HAP-1 (cell line): ENCODE measurements at places on chromosomes 13 and 19.
A peak's percentile ranks its signal among the peaks of the same experiment; 100 is the strongest.

- DNase-seq: no peak
Observed at GRCh38 chr13:97339988-97340749, 93.8 kb upstream of the RAP2A start.

DNA sequence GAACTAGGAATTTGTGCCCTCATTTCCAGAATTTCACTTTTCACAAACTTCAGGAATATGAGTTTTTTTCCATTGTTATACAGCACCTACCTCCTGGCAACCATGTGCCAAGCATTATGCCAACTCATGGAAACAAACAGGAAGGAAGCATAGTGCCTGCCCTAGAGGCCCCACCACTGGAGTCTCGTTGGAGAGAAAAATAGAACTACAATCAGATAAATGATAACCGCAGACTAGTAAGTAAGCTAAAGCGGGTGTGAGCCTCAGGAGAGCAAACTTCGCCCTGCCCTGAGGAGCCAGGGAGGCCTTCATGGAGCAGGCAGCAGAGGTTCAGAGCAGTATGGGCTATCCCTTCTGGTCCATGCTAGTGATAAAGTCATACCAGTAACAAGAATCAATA is 75.9 kb downstream of the FRY start:
- no peak for DNase-seq

GRCh38 chr13:97659602-97660001 is 225.6 kb downstream of the RAP2A start:
- no peak for DNase-seq

GRCh38 chr19:48975947-48976847 is 11.1 kb downstream of the FTL start:
- peak; percentile 40 for DNase-seq

- DNase-seq: no peak
Observed at GRCh38 chr13:113938716-113939115, 35.2 kb downstream of the C13orf46 start.

DNA sequence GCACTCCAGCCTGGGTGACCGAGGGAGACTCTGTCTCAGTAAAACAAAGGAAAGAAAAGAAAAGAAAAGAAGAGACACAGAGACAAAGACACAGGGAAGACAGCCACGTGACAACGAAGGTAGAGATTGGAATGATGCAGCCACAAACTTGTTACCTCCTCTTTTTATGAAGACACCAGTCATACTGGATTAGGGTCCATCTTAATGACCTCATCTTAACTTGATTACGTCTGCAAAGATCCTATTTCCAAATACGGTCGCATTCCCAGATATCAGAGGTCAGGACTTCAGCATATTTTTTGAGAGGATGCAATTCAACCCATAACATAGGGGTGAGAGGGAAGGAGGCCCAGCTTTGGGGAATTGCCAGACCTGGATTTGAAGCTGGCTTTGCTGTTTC is 4.1 kb downstream of the ZNRF4 start:
- no peak for DNase-seq

DNA sequence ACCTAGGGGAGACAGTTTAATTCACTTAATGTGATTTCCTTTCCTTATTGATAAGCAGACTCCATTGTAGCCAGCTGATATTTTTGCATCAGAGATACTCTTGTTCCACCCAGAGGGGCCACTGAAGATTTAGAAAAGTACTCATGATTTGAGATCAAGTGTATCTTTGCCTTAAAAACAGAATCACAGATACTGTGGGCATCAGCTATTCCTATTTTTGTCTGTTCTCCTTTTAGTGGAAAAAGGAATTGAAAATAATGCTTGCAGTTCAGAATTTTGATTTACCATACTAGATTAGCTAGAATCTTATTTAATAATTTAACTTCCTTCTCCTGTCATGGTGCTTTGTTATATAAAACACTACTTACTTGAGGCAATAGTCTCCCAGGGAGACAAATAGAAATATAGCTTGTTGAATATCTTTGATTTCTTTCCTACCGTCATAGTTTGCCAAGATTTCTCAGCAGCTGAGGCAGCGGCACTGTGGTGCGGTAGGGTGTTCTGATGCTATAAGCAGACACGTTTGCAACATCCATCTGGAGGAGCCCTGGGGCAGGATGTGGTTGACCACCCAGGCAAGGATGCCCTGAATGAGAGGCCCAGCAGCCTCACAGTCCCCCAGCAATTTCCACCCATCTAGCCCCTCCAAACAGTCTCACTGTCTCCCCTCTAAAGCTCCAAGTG is 47.0 kb upstream of the RAP2A start:
- no peak for DNase-seq

DNA sequence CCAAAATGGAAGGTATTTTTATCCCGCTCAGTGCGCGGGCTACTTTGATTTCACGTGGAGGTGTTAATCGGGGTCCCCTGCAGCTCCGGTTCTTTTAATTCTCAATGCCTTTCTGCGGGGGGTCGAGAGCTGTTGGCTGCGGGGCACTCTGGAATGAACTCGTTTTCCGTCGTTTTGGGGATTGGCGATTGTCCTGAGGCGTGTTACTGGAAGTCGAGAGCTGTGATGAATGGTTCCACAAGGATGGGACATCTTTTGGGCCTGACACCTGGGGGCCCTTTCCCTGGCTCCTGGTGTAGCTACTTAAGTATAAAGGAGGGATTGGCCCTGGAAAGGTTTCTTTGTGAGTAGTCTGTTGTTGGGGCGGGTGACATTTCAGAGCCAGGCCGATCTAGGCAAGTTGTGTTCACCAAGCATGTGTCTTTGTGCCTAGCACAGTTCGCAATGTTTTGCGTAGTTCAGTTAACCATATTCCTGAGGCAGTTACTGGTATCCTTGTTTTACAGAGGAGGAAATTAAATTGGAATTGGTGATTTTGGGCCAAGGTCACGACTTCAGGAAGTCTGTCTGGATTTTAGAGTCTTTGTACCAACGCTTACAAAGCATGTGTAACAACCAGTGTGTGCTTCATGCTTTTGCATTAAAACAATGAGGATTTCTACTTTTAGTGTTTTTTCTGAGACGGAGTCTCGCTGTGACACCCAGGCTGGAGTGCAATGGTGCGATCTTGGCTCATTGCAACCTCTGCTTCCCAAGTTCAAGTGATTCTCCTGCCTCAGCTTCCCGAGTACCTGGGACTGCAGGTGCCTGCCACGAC is 846 bp downstream of the RPL13A start:
- DNase-seq: peak; percentile 45

- no peak for DNase-seq
Observed at GRCh38 chr19:2338055-2338615, 9.7 kb downstream of the SPPL2B start.

DNA sequence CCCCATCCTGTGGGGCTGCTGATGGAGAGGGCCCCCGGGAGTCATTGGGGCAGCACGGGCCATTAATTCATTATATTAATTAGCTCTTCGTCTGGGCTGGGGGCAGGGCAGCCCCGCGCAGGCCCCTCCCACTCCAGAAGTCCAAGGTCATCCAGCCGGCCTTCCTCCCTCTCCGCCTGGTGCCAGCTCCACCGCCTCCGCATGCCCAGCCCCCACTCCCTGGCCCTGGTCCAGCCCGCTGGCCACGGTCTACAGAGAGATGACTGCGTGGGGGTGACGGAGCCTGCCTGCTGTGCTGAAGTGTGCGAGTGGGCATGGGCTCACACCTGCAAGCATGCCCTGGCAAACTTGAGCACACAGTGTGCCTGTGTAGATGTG is 8.8 kb downstream of the IGLON5 start:
- no peak for DNase-seq

GRCh38 chr19:32613008-32613407 is 32.0 kb downstream of the PDCD5 start:
- DNase-seq: no peak

- no peak for DNase-seq
Observed at GRCh38 chr13:27622102-27622820, 569 bp downstream of the POLR1D start.

GRCh38 chr19:39974377-39975155 is 3.6 kb downstream of the PSMC4 start:
- DNase-seq: no peak

GRCh38 chr13:25575562-25575961 is 203.8 kb downstream of the ATP8A2 start:
- no peak for DNase-seq

- no peak for DNase-seq
Observed at GRCh38 chr19:45115809-45116615, 23.0 kb downstream of the PPP1R37 start.

DNA sequence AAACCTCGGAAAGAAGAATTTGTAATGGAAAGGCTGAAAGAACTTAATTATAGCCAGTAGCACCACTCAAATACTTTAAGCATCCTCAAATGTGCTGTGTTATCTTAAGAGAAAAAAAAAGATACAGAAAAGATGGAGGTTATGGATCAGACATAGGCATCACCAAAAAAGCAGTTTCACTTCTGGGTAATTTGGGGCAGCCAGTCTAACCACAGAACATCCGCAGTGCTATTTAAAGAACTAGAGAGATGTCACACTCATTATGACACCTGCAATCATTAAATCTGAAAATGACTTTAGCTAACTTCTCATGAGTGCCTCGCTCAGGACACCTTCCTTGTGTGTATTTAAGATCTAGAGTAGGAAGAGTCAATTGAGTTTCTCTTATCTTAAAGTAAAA is 211.8 kb downstream of the RBM26 start:
- no peak for DNase-seq

DNA sequence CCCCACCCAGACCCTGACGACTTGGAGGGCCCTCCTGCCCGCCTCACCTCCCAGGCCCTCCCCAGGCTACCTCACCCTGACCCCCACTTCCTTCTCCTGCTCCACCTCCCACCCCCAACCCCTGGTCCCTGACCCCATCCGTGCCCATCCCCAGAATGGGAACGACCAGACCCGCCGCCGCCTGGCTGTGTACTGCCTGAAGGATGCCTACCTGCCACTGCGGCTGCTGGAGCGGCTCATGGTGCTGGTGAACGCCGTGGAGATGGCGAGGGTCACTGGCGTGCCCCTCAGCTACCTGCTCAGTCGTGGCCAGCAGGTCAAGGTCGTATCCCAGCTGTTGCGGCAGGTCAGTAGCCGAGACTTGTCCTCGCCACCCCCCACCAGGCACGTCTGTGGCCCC is 11.9 kb upstream of the SPIB start:
- DNase-seq: no peak

GRCh38 chr19:41933693-41934426 is 5.6 kb upstream of the ERFL start:
- no peak for DNase-seq

GRCh38 chr13:62643007-62643483 is 1227.4 kb upstream of the PCDH20 start:
- no peak for DNase-seq

- no peak for DNase-seq
Observed at GRCh38 chr13:26325876-26326275, 71.9 kb downstream of the CDK8 start.

DNA sequence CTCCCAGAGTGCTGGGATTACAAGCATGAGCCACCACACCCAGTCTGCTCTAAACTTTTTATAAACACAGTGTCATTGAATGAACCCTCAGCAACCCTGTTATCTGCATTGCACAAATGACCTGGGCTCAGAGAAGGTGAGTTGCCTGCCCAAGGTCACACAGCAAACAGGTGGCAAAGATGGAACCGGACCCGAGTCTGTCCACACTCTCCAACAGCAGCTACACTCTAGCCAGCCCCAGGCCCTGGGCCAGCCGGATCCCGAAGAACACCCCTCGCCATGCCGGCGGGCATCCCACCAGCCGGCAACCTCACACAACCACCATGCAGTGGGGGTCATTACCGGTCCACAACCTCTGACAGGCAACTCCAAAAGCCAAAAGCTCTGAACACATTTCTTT is 14.5 kb downstream of the ERCC2 start:
- DNase-seq: no peak

- no peak for DNase-seq
Observed at GRCh38 chr19:12035220-12036172, at the start of gene ZNF433. Gene ZNF433, minus strand, starts transcription at chr19:12035679. Its CDS starts 140 bp downstream, at chr19:12035539.

GRCh38 chr13:20825477-20825875 is 51.7 kb upstream of the EEF1AKMT1 start:
- no peak for DNase-seq

- DNase-seq: peak; percentile 14
Observed at GRCh38 chr13:44474122-44474910, 100.7 kb downstream of the SERP2 start.

GRCh38 chr19:49189259-49189658 is 31.7 kb downstream of the TRPM4 start:
- no peak for DNase-seq

GRCh38 chr19:16398530-16399249 is 73.1 kb downstream of the EPS15L1 start:
- no peak for DNase-seq

DNA sequence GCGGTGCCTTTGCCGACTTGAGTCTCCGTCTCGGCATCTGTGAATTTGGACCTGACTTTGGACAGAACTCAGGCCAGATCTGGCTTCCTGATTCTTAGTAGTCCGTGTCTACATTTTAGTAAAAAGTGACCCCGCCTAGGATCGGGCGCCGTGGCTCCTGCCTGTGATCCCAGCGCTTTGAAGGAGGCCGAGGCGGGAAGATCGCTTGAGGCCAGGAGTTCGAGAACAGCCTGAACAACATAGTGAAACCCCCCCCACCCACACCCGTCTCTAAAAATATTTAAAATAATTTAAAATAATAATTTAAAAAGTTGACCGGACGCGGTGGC is 849 bp upstream of the TCF3 start:
- no peak for DNase-seq

GRCh38 chr13:22103046-22104027 is 432.5 kb downstream of the FGF9 start:
- DNase-seq: no peak

GRCh38 chr19:40599331-40599901 is 1.8 kb upstream of the LTBP4 start:
- DNase-seq: peak; percentile 62

GRCh38 chr19:9935506-9936325 is 599 bp downstream of the OLFM2 start:
- DNase-seq: peak; percentile 20

- no peak for DNase-seq
Observed at GRCh38 chr13:112725346-112726015, 35.6 kb downstream of the ATP11A start.

GRCh38 chr19:2550431-2551171 is 74.7 kb downstream of the GADD45B start:
- no peak for DNase-seq

DNA sequence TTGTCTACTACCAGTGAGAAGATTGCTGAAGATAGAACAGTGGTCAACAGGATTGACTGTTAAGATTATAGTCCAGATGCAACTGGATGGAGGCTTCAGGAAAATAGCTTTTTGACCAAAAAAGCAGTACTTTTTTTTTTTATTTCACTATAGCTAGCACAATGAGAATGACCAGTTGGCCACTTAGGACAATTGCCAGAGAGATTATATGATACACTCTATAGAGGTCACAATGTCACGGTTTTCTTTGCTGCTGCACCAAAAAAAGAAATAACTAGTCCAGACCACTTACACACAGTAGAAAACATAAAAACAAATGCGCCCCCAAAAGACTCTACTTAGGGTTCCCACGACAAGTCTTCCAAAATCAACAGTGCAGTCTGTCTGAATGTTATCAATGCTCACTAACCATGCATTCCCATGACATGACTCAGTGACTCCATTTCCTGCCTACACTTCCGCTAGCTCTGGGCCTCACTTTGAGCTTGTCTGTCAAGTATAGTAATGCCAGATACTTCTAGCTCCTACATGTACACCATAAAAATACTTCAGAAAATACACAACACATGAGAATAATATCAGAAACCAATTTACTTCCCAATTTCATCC is 209.1 kb upstream of the STARD13 start:
- no peak for DNase-seq
